ENCODE measurements at places on chromosomes 7 and 10. TPM values are rescaled to one million over a fixed set of nuclear protein-coding genes. Genes with fewer than 3 reads are reported as not detected.

Gene ANKMY2
- total RNA-seq: 11.0 TPM

DNA sequence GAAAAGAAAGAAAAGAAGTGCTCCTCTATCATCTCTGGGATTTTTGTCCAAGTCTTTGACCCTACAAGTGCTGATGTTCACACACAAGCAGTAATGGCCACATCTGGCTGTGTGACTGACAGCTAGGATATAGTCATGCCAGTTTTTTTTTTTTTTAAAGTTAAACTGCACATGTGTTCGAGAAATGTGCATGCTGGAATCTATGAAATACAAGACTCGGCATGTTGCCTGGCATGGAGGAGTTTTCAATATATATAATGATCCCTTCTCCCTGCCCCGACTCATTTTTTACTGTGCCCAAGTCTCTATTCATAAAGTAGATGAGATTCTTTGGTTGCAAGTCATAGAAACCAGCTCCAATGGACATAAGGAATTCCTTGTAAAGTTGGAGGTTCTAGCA is 60.4 kb upstream of the FGFR2 start:
- no peak for DNase-seq

- no peak for DNase-seq
Measured at GRCh38 chr7:1231214-1232102, 1.2 kb upstream of the UNCX start.

DNA sequence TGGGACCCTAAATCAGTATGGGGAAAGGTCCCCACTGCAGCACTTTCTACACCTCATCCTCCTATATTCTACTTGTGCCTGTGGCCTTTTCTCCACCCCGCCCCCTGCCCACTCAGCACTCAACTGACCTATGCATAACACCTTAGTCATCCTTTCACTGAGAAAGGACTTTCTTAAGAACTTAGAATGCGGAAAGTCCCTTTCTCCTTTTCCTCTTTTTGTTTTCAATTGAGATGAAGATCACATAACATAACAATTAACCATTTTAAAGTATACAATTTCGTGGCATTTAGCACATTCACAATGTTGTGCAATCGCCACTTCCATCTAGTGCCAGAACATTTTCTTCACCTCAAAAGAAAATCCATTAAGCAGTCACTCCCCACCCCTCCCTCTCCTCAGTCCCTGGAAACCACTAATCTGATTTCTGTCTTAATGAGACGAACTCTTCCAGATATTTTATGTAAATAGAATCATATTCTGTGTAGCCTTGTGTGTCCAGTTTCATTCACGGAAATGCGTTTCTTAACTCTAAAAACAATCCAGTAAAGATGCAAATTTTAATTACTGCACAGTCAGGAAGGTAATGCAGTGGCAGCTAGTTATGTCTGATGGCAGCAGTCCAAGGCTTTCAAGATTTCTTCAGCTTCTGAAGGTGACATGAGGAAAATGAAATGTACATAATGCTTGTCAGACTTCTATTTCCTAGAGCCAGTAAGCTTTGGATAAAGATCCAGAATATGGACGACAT is 41.7 kb downstream of the FAS start:
- peak; percentile 77 for DNase-seq

DNA sequence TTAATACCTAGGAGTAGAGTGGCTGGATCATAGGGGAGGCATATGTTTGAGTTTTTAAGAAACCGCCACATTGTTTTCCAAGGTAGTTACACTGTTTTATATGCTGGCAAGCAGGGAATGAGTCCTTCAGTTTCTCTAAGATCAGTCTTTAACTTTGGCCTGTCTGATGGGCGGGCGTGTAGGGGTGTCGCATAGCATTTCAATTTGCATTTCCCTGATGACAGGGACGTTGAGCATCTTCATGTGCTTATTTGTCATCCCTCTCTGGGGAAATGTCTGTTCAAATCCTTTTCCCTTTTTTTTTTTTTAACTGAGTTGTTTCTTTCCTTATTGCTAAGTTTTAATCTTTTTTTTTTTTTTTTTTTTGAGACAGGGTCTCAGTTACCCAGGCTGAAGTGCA is 9.8 kb downstream of the MTG1 start:
- DNase-seq: no peak
